T-helper 9 cell (primary cell): ENCODE measurements at places on chromosomes 5 and 9.

DNA sequence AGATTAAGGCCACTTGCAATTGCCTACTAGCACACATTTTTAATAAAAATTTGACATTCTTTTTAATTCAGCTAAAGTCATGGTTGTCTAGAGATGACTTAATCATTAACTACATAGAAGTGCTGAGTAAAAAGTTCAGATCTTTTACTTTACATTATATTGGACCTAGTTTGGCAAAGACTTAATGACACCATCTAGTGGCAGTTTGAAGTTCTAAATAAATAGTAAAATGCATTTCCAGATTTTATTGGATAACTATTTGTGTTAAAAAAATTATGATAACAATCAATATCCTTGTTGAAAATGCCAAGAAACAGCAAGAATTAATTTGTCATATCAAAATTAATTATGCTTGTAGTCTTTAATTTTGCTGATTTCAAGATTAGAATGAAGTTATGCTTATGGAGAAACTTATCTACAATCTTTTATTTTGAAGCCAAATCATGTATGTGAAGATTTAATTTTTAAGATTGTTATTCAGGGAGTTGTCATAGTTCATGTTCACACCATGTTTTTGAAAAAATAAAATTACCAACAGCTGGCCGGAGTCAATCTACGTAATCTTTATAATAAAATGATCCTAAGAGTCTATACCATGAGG, 69.6 kb upstream of the PJA2 start:
- no peak for DNase-seq

GRCh38 chr9:21831841-21832509, 29.5 kb downstream of the MTAP start:
- no peak for DNase-seq

GRCh38 chr9:73269430-73270101, 117.9 kb downstream of the ANXA1 start:
- DNase-seq: no peak

- no peak for DNase-seq
These were observed 17.9 kb upstream of the NOTCH1 start for GRCh38 chr9:136563646-136564325.

DNA sequence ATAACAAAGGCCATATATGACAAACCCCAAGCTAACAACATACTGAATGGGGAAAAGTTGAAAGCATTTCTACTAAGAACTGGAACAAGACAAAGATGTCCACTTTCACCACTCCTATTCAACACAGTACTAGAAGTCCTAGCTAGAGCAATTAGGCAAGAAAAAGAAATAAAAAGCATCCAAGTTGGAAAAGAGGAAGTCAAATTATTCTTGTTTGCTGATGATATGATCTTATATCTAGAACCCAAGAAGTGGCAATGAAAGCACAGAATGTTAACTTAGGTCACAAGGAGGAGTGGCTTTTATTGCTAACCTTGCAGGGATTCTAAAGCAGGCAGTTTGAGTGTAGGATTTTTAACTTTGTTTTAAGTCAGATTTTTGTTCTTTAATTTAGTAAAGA, 35.3 kb upstream of the BARX1 start:
- DNase-seq: no peak

GRCh38 chr5:124342027-124342471, 404.4 kb downstream of the ZNF608 start:
- DNase-seq: no peak

GRCh38 chr5:13780081-13780480, 164.4 kb downstream of the DNAH5 start:
- no peak for DNase-seq

DNA sequence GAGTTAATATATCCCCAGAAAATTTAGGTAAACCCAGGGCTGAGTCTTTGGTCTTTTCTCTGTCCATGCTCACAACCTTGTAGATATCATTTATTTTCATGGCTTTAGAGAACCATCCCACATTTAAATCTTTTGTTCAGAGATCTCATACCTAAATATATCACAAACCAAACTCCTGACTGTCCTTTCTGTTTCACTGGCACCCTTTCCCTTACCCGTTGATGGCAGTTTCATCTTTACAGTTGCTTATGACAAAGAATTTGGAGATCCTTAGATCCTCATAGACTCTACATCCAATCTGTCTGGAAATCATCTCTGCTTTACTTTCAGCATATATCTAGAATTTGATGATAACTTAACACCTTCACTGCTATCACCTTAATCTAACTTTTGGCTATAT, 19.2 kb downstream of the RNF180 start:
- DNase-seq: no peak

DNA sequence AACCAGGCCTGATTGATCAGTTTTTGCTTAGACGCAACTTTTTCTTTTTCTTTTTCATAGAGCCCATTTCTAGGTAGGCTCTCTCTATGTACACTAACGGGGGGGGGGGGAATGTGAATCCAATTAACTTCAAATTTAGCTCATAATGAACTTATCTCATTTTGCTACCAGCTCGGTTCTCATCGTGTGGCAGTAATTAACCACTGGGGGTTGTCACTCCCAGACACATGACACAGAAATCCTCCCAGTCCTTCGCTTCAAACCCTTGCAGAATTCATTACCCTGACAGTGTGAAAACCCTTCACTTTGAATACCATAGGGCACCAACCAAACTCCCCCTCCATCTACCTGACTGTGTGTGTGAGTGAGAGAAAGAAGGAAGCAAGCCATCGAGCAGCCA, 144.2 kb downstream of the PAX5 start:
- no peak for DNase-seq

GRCh38 chr5:24703934-24704333, 59.2 kb upstream of the CDH10 start:
- no peak for DNase-seq

GRCh38 chr9:116855881-116856662, 169.0 kb downstream of the TRIM32 start:
- DNase-seq: no peak

DNA sequence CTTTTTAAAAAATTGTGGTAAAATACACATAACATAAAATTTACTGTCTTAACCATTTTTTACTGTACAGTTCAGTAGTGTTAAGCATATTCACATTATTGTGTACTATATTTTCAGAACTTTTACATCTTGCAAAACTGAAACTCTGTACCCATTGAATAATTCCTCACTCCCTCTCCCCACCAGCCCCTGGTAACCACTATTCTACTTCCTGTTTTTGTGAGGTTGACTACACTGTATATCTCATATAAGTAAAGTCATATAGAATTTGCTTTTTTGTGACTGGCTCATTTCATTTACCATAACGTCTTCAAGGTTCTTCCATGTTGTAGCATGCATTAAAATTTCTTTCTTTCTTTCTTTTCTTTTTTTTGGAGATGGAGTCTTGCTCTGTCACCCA, 87.0 kb downstream of the LNPEP start:
- DNase-seq: no peak

- no peak for DNase-seq
These were observed 69.4 kb upstream of the FCN2 start for GRCh38 chr9:134811079-134811672.

GRCh38 chr5:10335711-10336470, 17.6 kb upstream of the MARCHF6 start:
- no peak for DNase-seq

- no peak for DNase-seq
These were observed 236.2 kb upstream of the WWC1 start for GRCh38 chr5:168055141-168055683.

DNA sequence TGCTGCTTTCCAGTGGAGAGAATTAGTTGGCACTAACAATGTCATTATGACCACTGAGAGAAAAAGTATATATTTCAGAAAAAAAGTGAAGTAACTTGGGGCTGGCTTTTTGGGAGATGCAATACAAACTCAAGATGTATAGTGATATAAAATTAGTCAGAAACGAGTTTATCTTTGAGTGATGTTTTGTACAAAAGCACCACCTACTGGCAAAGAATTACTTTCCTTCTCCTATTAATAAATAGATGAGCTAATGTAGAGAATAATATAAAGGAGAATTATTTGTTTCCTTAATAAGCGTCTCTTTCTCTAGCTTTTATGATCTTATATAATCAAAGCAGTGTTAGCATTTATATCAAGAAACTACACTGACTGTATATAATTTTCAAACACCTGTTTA, 158.8 kb downstream of the MEF2C start:
- DNase-seq: no peak

GRCh38 chr9:101706261-101706798, 32.1 kb downstream of the GRIN3A start:
- DNase-seq: no peak

- no peak for DNase-seq
These were observed 118.7 kb upstream of the NEK6 start for GRCh38 chr9:124139001-124139400.

DNA sequence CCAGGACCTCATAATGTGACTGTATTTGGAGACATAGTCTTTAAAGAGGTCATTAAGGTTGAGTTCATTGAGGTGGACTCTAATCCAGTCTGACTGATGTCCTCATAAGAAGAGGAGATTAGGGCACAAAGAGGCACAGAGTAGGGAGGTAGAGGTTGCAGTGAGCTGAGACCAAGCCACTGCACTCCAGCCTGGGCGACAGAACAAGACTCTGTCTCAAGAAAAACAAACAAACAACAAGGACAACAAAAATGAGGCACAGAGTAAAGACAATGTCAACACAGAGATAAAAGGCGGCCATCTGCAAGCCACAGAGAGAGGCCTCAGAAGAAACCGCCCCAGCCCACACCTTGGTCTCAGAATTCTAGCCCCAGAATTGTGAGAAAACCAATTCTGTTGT, 17.0 kb upstream of the TDRD7 start:
- DNase-seq: no peak

- DNase-seq: no peak
These were observed 76.8 kb downstream of the TMEM167A start for GRCh38 chr5:83000428-83000827.

GRCh38 chr9:2015581-2016407, 647 bp downstream of the SMARCA2 start:
- peak; percentile 38 for DNase-seq
